ENCODE measurements at places on chromosomes 2 and 18. TPM values are rescaled to one million over a fixed set of nuclear protein-coding genes. Genes with fewer than 3 reads are reported as not detected.
A peak's percentile ranks its signal among the peaks of the same experiment; 100 is the strongest.

The UBXN2A gene
- total RNA-seq: 14.0 TPM

The CDH2 gene
- total RNA-seq: 0.19 TPM

The GALNT14 gene
- 5.6 TPM for total RNA-seq

The SLC23A3 gene
- 0.37 TPM for total RNA-seq

The RUFY4 gene
- 2.7 TPM for total RNA-seq

The CFAP210 gene
- total RNA-seq: not detected

DNA sequence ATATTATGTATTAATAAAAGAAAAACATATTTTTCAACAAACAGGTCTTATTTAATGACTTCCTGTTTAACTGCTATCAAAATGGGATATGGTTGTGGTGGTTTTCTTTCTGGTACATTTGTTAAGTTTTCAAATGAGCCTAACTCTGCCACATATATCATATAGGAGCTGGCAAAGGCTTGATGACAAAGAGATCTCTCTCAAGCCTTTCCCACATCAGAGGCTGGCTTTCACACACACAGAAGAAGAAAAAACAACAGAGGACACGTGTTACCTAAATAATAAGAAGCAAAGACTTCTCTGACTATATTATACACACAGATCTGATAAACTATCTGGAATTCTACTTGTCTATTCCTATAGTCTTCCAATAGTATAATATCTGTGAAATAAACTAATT lies 46.1 kb downstream of the CFAP36 start:
- no peak overlapping the region for H3K27ac ChIP-seq
- peaks cover 6% of the 10 kb centered on the region for H3K36me3 ChIP-seq
- H3K4me1 ChIP-seq: no peaks in the 10 kb centered on the region
- no peak overlapping the region for H3K4me3 ChIP-seq
- no peak for DNase-seq

DNA sequence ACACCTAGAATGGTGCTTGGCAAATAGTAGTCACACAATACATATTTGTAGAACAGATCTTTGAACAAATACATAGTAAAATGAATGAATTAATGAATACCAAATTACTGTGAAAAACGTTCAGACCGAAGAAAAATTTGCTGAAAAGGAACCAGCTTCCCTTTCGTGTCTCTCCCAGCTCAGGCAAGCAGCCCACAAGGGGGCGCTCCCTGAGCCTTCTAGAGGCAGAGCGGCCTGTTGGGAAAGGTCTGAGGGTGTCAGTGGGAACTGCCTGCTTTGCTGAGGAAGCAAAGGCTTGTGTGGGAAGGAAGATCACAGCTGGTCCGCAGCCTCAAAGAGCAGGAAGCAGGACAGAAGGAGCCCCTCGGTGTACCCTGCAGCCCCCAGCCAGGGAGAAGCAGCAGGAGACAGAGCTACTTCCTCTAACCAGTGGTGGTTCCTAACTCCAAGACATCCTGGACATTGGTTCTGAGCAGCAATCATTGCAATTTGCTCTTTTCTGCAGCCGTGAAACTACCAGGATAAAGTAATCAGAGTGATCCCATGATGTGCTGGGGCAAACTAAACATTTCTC lies 231.1 kb downstream of the ANKRD30B start:
- H3K4me1 ChIP-seq: no peaks in the 10 kb centered on the region
- H3K36me3 ChIP-seq: no peaks in the 10 kb centered on the region
- H3K4me3 ChIP-seq: no peak overlapping the region
- H3K27ac ChIP-seq: no peak overlapping the region
- H3K27me3 ChIP-seq: no peaks in the 10 kb centered on the region

DNA sequence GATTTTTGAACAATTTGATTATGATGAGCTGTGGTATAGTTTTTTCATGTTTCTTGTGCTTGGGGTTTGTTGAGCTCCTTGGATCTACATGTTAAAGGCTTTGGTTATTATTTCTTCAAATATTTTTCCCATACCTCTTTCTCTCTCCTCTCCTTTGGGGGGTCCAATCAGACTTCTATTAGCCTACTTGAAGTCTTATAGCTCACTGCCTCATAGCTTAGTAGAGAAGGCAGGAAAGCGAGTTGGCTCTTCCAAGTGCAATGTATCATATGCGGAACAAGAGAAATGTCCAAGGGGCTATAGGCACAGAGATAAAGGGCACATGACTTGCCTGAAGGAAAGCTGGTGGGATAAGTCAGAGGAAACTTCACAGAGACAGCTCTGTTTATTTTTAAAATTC lies 14.1 kb upstream of the FABP1 start:
- no peak overlapping the region for H3K27ac ChIP-seq
- no peaks in the 10 kb centered on the region for H3K36me3 ChIP-seq
- H3K27me3 ChIP-seq: no peaks in the 10 kb centered on the region
- no peaks in the 10 kb centered on the region for H3K4me1 ChIP-seq
- no peak overlapping the region for H3K4me3 ChIP-seq
- no peak for DNase-seq

DNA sequence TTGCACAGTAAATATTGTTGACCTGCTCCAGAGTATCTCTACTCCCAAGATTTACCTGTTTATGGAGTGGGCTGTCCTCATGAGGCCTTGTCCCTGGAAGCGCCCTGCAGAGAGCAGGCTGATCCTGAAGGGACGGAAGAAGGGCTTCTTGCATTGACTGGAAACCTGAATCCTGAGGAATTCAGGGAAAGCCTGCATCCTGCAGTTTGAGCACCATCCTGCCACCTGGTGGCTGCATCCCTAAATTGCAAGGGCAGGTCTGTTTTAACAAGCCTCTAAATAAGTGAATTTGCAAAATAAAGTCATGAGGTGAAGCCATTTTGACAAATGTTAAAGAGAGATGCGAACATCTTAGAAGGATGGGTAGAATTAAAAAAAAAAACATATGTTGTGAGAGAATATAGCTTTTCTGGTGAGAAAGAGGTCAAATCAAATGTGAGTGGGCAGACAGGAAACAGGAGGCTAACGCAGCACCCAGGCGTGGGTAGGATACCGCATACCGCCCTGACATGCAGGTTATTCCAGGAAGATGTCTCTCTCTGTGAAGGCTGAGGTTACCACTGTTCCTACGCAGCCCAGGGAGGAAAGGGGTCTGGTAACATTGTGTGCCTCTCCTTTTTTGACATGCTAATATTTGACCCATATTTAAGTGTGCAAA lies 754.9 kb downstream of the RNF144A start:
- no peaks in the 10 kb centered on the region for H3K36me3 ChIP-seq
- peak; percentile 35 for DNase-seq
- H3K4me3 ChIP-seq: no peak overlapping the region
- no peaks in the 10 kb centered on the region for H3K27me3 ChIP-seq
- no peaks in the 10 kb centered on the region for H3K4me1 ChIP-seq

DNA sequence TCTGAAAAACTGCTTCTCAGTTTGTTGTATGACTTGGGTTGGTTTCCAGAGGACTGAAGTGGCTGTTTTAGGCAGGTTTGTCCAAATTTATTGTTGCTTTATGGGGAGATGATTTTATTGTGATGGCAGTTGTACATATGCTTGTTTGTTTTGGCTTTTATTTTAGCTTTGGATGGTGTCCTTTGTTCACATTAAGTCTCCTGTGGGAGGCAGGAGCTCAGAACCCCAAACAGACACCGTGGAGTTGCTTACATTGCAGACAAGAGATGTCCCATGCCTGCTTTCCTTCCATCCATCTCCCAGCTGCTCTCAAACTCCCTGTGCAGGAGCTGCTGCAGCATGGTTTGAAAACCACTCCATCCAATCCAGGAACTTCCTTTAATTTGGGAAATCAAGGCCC lies 414.7 kb downstream of the LPIN1 start:
- no peak overlapping the region for H3K4me3 ChIP-seq
- no peaks in the 10 kb centered on the region for H3K27me3 ChIP-seq
- H3K36me3 ChIP-seq: no peaks in the 10 kb centered on the region
- DNase-seq: no peak
- no peaks in the 10 kb centered on the region for H3K4me1 ChIP-seq

GRCh38 chr2:158300394-158300793 lies 156.2 kb downstream of the CCDC148 start:
- no peaks in the 10 kb centered on the region for H3K36me3 ChIP-seq
- no peak overlapping the region for H3K4me3 ChIP-seq
- H3K27ac ChIP-seq: no peak overlapping the region
- no peaks in the 10 kb centered on the region for H3K27me3 ChIP-seq

DNA sequence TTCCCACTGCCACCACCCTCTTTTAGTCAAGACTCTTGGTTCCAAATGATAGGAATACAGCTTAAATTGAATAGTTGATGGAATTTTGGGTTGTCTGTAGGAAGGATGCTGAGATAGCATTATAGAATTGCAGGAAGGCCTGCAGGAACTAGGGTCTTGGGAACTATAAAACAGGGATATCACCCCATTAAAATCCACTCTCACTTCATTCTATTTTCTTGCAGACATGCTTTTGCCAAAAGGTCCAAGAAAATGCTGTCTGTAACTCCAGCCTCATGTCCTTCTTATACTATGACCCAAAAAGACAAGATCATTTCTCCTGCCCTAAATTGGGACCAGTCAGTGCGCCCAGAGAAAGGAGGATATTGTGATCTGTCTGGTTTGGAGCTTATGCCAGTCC lies 89.1 kb downstream of the COMMD1 start:
- H3K4me3 ChIP-seq: no peak overlapping the region
- peak overlapping the region; percentile 55 for H3K27ac ChIP-seq
- H3K36me3 ChIP-seq: no peaks in the 10 kb centered on the region
- no peak for DNase-seq

DNA sequence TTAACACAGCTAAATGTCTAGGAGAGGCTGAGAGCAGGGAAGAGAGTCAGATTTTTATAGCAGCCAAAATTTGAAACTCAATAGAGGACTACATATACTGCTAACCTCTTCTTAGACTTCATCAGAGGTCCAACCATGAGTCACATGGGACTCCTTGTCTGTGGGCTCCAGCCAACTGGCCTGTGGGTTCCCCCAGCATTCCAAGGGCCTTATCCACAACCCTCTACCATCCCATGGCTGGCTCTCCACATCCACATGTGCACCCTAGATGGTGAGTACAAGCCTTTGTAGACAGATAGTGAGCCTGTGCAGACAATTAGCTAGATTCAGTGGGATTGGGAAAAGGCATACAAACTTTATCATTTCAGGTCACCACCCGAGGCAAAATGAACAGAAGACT lies 901.9 kb upstream of the ZEB2 start:
- H3K27ac ChIP-seq: no peak overlapping the region
- H3K27me3 ChIP-seq: no peaks in the 10 kb centered on the region
- no peak overlapping the region for H3K4me3 ChIP-seq
- no peak for DNase-seq

GRCh38 chr2:206083602-206084438 lies 2.2 kb downstream of the INO80D start:
- no peaks in the 10 kb centered on the region for H3K27me3 ChIP-seq
- no peaks in the 10 kb centered on the region for H3K36me3 ChIP-seq
- peaks cover 13% of the 10 kb centered on the region for H3K4me1 ChIP-seq
- peak overlapping the region; percentile 97 for H3K27ac ChIP-seq

GRCh38 chr2:162116352-162116751 lies 35.7 kb downstream of the GCG start:
- H3K27me3 ChIP-seq: no peaks in the 10 kb centered on the region
- no peaks in the 10 kb centered on the region for H3K36me3 ChIP-seq
- H3K27ac ChIP-seq: no peak overlapping the region
- no peaks in the 10 kb centered on the region for H3K4me1 ChIP-seq
- no peak for DNase-seq

GRCh38 chr2:201777869-201778268 lies 2.9 kb downstream of the ALS2 start:
- no peaks in the 10 kb centered on the region for H3K36me3 ChIP-seq
- no peak overlapping the region for H3K4me3 ChIP-seq
- H3K27ac ChIP-seq: no peak overlapping the region
- DNase-seq: no peak
- no peaks in the 10 kb centered on the region for H3K27me3 ChIP-seq

- no peaks in the 10 kb centered on the region for H3K27me3 ChIP-seq
- no peaks in the 10 kb centered on the region for H3K4me1 ChIP-seq
- H3K4me3 ChIP-seq: no peak overlapping the region
- no peak overlapping the region for H3K27ac ChIP-seq
These were observed 168.9 kb upstream of the EPC2 start for GRCh38 chr2:148475626-148476025.

DNA sequence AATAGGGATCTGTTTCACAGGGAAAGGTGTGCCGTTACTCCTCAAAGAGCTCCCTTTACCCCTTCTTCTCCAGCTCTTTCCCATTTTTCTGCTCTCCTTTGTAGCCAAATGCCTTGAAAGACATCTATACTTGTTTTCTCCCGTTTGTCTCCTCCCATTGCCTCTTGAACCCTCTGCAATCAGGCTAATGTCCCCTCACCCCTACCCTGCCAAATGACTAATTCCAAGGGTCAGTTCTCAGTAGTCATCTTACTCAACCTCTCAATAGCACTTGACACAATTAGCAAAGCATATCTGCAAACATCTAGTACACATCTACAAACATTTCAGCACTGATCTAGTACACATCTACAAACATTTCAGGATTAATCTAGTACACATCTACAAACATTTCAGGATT lies 12.6 kb downstream of the MRO start:
- no peak overlapping the region for H3K27ac ChIP-seq
- no peak overlapping the region for H3K4me3 ChIP-seq
- peaks cover 5% of the 10 kb centered on the region for H3K4me1 ChIP-seq
- H3K27me3 ChIP-seq: no peaks in the 10 kb centered on the region
- H3K36me3 ChIP-seq: no peaks in the 10 kb centered on the region

DNA sequence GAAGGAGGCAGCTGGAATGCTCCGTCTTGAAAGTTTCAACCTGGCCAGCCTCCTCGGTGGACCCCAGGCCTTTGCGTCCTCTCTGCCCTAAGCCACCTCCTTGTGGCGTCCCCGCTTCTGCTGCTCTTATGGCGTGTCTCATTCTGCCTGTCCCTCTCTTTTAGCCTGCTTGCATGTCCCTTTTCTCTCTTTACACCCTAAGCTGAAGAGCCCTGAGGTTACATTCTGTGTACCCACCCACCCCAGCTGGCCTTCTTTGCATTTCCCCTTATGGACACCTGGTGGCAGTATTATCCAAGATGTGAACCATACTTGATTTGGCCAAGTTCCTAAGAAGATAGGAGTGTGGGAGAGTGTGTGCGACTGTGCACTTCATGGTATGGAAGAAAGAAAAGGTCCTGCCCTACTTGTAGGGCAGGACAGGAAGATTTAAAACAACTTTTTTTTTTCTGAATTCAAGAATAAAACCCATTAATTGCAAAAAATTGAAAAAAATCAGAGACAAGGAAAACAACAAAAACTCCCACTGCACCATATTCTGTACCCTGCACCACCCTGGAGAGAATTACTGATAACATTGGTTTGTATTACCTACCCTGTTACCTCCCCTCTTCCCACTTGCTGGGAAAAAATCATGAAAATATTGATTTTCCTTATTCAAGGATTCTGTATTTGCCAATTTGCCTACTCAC lies 77.4 kb downstream of the DYSF start:
- no peaks in the 10 kb centered on the region for H3K4me1 ChIP-seq
- H3K36me3 ChIP-seq: no peaks in the 10 kb centered on the region
- no peak overlapping the region for H3K4me3 ChIP-seq
- H3K27me3 ChIP-seq: no peaks in the 10 kb centered on the region

GRCh38 chr2:46066601-46067000 lies 230.6 kb upstream of the EPAS1 start:
- H3K27me3 ChIP-seq: no peaks in the 10 kb centered on the region
- H3K36me3 ChIP-seq: no peaks in the 10 kb centered on the region
- H3K4me1 ChIP-seq: no peaks in the 10 kb centered on the region
- no peak overlapping the region for H3K4me3 ChIP-seq
- H3K27ac ChIP-seq: no peak overlapping the region

DNA sequence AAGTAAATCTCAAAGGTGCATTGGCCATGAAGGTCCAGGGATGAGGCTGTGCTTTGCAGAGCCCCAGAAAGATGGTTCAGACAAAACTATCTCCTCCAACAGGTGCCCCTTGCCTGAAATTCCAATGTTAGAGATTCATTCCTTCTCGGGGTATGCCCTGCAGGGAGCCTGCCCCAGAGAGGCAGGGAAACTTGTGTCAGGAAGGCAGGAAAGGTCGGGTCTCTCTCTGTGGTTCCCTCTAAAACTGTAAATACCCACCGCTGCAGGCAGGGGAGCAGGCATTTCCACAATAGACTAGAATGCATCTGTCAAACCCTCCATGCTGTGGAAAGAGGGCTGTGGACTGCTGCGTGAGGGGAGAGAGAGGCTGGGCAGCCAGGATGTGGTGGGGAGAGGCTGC lies 207.8 kb upstream of the SMAD2 start:
- no peak for DNase-seq
- H3K36me3 ChIP-seq: no peaks in the 10 kb centered on the region

Measured in GM12878 (cell line).